ACHN (cell line): ENCODE measurements at places on chromosomes 7 and 10.

DNA sequence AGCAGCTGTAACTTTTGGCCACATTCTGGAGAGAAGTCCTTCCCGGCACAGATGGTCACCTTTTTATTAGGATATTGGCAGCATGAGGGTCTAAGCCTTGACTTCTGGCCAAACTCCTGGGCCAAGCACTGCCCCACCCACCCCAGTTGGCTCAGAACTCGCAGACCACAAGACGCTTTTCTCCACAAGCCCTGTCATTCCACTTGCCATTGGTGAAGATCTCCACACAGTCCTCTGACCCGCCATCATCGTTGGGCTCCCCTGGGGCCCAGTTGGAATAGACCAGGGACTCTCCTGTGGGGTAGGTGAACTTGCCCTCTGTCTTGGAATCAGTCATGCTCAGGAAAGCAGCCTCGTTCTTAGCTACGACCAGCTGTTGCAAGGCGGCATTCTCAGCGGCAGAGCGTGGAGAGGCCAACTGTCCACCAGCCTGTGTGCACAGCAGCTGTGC lies 11.2 kb downstream of the SFTPD start:
- DNase-seq, result no peak

GRCh38 chr7:6020371-6021286 lies 10.5 kb upstream of the ANKRD61 start:
- DNase-seq, result no peak

- DNase-seq, result no peak
Measured at GRCh38 chr7:135774284-135774683, 25.7 kb upstream of the FAM180A start.

DNA sequence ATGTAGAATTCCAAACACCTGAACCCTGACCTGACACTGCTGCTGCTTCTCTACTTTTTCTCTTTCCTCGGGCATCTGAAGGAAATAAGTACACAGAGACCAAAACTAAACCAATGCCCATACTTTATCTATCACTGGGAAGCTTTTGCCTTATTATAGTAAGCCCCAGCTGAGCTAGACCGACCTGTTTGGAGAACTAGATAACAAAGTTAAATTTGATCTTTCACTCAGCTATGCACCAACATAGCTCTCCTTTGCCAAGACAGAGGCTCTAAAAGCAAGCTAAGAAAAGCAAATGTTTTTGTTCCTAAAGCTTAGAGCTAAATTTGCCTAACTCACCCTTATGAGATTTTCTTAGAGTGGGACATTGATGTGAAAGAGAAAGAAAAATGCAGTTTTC lies 39.1 kb downstream of the NHLRC2 start:
- DNase-seq, result no peak

GRCh38 chr10:115278294-115278693 lies 185.1 kb downstream of the ATRNL1 start:
- no peak for DNase-seq
